ENCODE measurements at places on chromosomes 6 and 20. TPM values are rescaled to one million over a fixed set of nuclear protein-coding genes. Genes with fewer than 3 reads are reported as not detected.

The PKIG gene
- total RNA-seq, result 75.7 TPM

The POM121L2 gene
- not detected for total RNA-seq

The ASIP gene
- not detected for total RNA-seq

The C20orf204 gene
- total RNA-seq, result 0.34 TPM

The DHX16 gene
- 11.7 TPM for total RNA-seq

The TNNC2 gene
- total RNA-seq, result not detected

The SLC12A5 gene
- total RNA-seq, result not detected

The C20orf144 gene
- total RNA-seq, result not detected

The ENPP3 gene
- total RNA-seq, result not detected

The CRISP2 gene
- total RNA-seq, result not detected

The HUS1B gene
- not detected for total RNA-seq

The GGTLC1 gene
- total RNA-seq, result not detected

The LY6G6D gene
- total RNA-seq, result not detected

The NFS1 gene
- total RNA-seq, result 20.9 TPM

The IRF4 gene
- not detected for total RNA-seq

Data from cardiac ventricle fibroblast (primary cell).